Subcutaneous preadipocyte (primary cell): ENCODE measurements at places on chromosomes 5 and 9. TPM values are rescaled to one million over a fixed set of nuclear protein-coding genes. Genes with fewer than 3 reads are reported as not detected.

The SPATA31D4 gene
- not detected in 2 replicates for total RNA-seq

The GFI1B gene
- total RNA-seq: not detected in 2 replicates

The RNF180 gene
- total RNA-seq: 0.37 and 0.59 TPM in 2 replicates

The GOLM1 gene
- total RNA-seq: 37.1 and 38.1 TPM in 2 replicates

The PRLR gene
- under 0.01 and 0.20 TPM in 2 replicates for total RNA-seq

The TNFSF8 gene
- total RNA-seq: not detected in 2 replicates

The WDR38 gene
- not detected in 2 replicates for total RNA-seq

The PRRX2 gene
- 5.1 and 21.3 TPM in 2 replicates for total RNA-seq
